NCI-H1092 treated with DMSO at 0.1 percent for 48 hours (cell line): ENCODE measurements at places on chromosomes 7 and 10.
A peak's percentile ranks its signal among the peaks of the same experiment; 100 is the strongest.

DNA sequence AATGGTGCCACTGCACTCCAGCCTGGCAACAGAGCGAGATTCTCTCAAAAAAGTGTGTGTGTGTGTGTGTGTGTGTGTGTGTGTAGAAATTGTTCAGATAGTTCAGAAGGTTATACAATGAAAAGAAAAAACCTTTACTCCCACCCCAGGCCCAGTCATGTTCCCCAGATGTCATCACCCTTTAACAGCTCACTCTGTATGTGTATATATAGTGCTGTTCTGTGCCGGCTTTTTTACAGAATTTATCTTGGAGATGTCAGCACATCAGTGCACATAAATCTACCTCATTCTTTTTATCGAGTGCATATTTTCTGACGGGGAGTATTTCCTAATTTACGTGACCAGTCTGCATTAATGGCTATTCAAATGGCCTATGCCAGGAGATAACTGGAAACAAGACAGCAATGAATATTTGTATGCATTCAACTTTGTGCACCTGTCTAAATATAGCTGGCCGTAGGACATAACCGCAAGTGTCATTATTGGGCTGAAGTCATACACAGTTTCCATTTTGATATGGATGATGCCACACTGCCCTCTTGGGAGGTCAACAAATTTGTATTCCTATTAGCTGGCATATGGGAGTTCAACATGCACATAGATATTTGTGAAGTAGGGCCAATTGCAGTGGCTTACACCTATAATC lies 11.7 kb downstream of the NIPSNAP2 start:
- DNase-seq: peak; percentile 44

DNA sequence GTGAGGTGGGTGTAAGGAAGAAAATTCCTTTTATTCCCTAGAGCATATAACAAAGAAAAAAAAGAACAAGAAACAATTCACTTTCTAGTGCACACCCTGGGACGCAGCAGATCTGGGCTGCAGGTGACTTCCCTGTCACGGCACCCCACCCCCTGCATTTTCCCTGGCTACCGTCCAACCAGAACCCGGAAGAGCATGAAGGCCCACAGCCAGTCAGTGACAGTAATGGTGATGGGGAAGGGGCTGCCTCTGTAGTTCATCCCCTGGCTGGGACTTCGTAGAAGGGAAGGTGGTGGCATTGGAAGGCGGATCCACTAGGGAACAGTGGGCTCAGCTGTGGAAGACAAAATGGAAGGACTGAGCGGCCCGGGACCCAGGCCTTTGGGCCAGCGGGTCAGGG lies 236.7 kb downstream of the BUB3 start:
- DNase-seq: no peak

GRCh38 chr7:99639267-99639666 lies 22.5 kb downstream of the ZSCAN25 start:
- DNase-seq: no peak

DNA sequence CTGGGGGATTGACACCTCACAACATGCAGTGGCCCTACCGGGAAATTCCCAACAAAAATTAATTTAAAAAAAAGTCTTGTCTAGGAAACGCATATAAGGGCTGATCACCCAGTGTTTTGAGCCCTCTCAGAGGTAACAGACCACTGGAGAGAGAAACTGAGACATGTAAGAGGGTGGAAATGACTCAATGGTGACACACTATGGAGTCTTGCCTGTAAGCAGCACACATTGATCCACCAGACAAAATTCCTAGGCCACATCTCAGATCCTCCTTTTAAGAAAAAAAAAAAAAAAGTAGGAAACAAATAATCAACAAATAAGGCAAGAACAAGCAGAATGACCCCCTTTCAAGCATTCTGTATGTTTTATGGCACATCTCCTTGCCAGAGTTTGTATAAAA lies 296.2 kb downstream of the MAGI2 start:
- DNase-seq: no peak

DNA sequence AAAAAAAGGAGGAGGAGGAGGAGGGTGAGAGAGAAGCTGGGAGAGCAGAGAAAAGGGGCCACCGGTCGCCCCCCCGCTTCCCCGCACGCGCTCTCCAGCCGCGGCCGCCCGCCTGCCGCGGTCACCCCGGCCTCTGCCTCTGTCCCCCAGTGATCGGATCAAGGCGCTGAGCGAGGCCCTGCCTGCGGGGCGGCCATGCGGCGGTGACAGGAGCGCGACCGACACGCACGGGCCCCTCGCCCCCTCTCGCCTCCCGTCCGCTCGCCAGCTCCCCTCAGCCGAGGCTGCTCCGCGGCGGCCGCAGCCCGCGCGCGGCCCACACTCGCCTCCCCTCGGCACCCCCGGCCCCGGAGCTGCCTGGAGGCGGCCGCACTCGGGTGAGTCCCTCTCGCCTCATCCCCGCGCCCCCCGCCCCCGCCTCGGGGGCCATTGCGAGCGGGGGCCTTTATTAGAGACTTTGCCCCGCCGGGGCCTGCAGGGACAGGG lies at the start of gene GTF2I:
Gene GTF2I (plus strand): TSS at position 27 of the 486 bp plus-strand sequence. CDS start 31,411 bp downstream, outside the sequence.
- DNase-seq: no peak

DNA sequence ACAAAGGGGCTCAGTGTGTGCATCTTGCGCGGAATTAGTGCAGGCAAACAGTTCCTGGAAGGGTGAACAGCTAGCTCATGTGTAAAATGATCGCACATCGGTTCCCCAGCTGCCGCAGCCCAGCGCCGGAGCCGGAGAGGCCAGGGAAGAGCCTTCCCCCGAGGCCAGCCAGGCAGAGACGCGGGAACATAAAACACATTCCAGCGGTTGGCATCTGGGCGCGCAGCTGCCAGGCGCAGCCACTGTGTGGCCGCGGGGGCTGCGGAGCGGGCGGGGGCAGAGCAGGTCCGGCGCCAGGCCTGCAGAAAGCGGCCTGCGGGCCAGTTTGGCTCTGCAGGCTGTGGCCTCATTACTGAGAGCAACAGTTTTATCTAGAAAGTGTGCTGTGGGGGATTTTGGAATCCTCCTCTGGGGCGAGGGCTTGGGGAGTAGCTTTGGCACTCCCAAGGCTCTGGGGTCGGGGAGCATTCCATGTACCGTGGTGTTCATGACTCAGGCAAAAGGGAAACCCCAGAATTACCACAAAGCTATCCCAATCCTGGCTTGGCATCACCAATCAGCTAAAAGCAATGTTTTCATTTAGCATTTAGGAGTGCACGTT lies 74.3 kb downstream of the SAMD9 start:
- DNase-seq: peak; percentile 5
